ENCODE measurements at places on chromosomes 3 and 15.

- no peak for DNase-seq
Measured at GRCh38 chr3:124235446-124235845, 243.5 kb upstream of the ROPN1 start.

GRCh38 chr3:184372911-184373310, 5.1 kb downstream of the THPO start:
- DNase-seq: no peak

DNA sequence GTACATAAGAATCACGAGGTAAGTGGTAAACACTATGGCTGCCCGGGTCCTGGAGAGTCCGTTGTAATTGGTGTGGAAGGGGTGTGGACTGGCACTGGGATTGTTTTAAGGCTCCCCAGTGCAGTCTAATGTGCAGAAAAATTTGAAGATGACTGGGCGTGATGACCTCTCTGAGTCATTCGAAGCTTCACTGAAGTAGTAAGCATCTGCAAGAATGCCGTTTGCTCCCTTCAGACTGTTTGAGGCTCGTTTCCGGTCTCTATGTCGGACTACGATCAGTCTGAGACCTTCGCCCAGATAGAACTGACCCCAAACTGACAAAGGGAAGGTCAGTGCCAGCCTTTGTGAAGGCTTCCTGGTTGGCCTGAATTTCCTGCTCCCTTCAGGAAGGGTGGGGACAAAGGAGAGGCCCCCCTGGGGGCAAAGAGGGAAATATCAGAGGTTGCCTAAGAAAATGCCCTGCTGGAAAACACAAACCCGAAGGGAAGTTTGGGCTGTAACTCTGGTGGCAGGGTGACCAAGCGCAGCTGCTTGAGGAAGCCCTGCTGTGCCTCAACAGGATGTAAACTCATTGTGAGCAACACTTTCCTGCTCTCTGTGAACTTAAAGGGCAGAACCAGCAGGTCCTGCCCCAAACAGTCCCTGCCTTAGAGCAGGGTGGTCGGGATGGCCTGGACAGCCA, 34.6 kb downstream of the BTD start:
- DNase-seq: peak; percentile 94

- DNase-seq: no peak
Measured at GRCh38 chr3:194132465-194133286, 3.3 kb upstream of the HES1 start.

GRCh38 chr3:105950881-105951600, 82.2 kb upstream of the CBLB start:
- DNase-seq: no peak

DNA sequence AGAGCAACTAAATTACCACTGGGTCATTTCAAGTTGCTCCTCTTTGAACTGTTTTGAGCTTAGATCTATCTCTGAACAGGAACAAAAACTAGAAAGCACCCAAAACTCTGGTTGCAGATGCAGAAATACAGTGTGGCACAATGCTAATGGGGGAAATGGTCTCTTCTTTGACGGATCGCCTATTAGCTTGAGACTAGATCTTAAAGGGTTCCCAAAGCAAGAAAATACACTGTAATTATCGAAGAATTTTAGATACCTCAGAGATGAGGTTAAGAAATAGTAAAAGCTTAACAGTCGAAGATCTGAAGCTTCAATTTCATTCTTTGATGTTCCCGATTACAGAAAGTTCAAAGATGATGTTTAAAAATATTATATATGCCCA, 818 bp downstream of the PPP1R2 start:
- no peak for DNase-seq

GRCh38 chr15:24899367-24899766, 55.4 kb upstream of the SNRPN start:
- DNase-seq: no peak

DNA sequence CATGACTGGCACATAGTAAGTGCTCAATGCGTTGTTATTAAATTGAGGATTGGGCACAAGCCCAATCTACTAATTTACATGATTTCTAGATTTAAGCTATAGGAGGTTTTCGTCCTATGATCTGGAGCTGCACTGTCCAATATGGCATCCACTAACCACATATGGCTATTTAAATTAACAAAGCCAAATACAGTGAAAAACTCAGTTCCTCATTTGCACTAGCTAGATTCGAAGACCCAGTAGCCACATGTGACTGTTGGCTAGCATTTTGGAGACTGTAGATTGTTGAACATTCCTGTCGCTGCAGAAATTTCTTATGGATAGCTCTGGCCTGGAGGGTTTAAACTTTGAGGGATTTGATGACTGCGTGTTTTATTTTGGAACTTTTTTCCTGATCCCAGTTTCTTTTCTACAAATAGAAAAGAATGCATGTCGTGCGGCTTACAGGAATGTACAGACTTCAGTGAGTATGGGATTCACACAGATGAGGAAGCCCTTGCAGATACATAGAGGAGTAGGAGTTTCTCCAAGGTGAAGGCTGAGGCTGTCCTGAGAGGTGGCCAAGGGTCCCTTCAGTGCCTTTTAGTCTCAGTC, 82.8 kb downstream of the SLCO3A1 start:
- peak; percentile 15 for DNase-seq

- DNase-seq: no peak
Measured at GRCh38 chr15:73915082-73915481, 11.2 kb upstream of the LOXL1 start.

DNA sequence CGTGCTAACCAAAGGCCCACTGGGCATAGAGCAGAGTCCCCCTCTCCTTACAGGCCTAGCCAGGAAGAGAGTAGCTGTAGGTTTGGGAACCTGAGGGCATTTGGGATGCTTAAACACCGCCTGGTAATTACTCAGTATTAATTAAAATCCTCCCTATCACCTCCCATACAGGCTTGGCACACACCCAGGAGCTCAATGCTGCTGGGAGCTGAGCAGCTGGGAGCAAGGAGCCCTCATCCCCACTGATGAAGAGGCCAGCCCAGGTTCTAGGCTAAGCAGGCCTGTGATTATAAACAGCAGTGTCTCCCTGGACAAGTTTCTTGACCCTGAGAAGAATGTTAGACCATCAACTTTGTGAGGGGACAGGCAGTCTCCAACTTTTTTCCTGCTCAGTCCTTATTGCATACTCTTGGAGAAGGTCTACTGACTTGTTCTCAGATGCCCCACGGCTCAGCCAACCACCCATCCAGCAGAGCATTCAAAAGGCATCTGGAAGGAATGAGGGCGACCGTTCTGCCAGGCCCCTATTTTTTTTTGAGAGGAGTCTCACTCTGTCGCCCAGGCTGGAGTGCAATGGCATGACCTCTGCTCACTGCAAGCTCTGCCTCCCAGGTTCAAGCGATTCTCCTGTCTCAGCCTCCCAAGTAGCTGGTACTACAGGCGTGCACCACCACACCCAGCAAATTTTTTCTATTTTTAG, 1.3 kb upstream of the PRKAR2A start:
- DNase-seq: no peak

DNA sequence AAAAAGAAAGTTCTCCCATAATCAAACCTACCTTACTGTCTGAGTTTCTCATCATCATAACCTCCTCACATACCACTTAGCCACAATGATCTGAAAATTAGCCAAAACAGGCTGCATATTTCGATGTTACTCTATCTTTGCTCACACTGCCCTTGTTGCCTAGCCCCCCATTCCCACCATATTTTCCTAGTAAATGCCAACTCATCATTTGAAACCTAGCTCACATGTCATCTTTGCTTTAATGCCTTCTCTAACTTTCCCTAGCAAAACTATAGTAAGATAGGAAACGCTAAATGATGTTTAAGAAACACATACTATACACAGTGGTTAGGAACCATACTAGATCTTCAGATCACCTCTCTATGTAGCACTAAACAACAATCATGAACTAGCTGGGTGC, 64.9 kb downstream of the INO80 start:
- DNase-seq: peak; percentile 4

- peak; percentile 69 for DNase-seq
Measured at GRCh38 chr15:61049028-61049427, 180.1 kb downstream of the RORA start.

GRCh38 chr3:161586556-161587235, 90.1 kb downstream of the OTOL1 start:
- DNase-seq: no peak
